Stimulated activated CD8-positive, alpha-beta memory T cell treated with anti-CD3 and anti-CD28 coated beads, Interleukin-4, amount 100 ng/mL, for 24 hours (primary cell): ENCODE measurements at places on chromosomes 6 and 20.

- DNase-seq, result no peak
These were observed 88.6 kb upstream of the DUSP22 start for GRCh38 chr6:203661-204060.

DNA sequence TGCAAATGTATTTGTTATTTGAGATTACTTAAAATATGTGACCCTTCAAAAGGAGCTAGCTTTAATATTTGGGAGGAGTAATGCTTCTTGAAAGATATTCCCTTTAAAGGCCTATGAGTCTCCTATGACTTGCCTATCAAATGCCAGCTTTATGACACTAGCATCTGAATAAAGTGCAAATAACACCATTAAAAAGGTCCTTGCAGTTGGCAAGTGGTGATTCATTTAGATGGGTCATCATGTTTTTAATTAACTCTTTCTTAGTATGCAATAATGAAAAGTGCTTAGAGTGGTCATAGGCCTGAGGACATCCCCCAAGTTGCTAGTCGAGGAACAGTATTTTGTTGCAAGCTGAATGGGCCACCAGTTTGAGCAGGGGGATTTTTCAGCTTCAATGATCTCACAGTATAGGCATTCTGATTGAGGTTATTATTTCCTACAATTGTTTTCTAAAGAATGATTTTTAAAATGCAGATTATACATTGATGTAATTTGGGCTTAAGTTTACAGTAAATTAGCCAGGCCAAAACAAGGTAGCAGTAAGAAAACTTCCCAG lies 3.7 kb upstream of the CD2AP start:
- no peak for DNase-seq

DNA sequence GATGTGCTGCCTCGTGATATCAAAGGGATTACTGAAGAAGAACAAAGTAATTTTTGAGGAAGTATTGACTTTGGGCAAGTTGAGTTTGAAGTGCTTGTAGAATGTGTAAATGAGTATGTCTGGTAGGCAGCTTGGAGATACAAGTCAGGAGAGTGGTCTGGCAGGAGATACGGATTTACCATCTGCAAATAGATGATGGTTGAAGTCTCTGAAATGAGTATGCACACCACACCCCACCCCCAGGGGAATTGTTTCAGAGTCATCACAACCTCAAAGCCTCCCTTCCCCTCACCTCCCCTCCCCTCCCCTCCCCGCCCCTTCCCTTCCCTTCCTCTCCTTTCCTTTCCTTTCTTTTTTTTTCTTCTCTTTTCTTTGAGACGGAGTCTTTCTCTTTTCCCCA lies 16.4 kb upstream of the MCUR1 start:
- DNase-seq, result no peak

- no peak for DNase-seq
These were observed 16.3 kb downstream of the CCDC167 start for GRCh38 chr6:37483252-37483901.

DNA sequence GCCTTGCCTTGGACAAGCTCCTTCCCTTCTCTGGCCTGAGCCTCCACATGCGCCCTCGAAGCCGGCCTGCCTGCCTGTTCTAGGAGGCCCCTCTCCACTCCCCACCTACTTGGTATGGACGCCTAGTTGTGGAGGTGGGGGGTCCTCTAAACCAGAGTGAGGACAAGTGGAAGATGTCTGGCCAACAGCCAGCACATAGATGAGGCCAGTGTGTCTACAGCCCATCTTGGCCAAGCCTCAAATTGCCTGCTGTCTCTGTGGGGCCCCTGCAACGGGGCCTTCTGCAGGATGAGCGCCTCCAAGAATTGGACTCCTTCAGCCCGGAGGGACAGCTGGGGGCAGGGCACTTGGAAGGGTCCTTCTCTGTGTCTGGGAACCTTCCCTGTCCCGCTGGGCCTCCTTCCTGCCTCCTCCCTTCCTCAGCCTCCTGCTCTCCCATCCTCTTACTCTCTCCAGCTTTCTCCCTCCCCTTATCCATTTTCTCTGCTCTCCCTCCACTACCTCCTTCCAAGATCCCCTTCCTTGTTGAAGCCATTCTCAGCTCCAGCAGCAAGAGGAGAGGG lies 1.6 kb downstream of the MDFI start:
- no peak for DNase-seq

GRCh38 chr20:10672624-10673127 lies 1.1 kb downstream of the JAG1 start:
- peak; percentile 36 for DNase-seq

DNA sequence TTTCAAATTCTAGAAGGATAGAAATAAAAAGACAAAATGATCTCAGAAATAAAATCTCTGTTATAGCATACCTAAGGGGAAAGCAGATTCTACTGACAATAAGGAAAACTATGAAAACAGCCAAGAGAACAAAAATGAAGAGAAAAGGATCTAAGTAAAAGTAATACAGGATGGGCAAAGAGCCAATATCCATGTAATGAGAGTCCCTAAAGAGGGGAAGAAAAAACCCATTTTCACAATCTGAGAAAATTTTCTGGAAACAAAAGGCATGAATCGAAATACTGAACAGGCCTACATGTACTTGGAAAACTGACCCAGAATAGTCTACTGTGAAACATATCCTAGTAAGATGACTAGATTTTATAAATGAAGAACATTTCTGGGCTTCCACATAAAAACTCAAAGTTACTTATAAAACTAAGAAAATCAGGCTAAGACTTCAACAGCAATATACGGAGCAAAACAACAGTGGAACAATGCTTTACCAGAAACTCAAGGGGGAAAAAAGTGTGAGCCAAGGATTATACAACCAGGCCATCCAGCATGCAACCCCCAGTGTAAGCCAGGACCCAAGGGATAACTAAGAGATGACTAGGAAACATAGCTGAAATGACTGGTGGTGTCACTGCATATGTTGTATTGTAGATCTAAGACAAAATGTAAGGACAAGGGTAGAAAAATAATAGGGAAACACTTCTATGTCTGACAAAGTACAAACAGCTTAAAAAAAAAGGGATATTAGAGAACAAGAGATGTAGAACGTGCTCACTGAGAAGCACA lies 10.2 kb downstream of the NAPB start:
- no peak for DNase-seq

DNA sequence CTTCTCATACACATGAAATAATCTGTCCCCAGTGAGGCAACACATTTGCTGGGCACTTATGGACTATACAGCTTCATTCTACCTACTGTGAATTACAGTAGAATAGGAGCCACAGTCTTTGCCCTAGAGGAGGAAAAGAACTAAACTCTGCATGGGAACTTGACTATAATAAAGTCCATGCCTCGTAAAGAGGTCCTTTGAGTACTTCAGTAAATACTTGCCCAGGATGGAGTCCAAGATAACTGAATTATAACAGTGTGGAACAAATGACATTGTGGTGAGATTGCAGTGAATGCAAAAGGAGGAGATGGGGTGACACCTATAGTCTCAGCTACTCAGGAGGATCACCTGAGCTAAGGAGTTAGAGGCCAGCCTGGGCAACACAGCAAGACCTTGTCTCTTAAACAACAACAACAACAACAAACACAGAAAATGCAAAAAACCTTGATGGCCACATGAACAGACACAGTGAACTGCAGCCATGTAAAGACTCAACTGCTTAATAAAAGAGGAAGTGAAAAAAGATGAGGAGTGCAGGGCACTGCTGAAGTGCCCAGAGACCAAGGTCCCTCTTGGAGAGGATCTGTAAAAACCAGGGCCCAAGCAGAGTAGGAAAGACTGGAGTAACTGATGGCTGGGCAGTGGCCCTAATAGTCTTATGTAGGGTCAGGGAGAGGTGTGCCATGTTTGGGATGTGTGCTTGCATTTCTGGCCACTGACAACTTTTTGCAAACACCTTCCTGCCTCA lies 3.7 kb downstream of the MRPS18A start:
- no peak for DNase-seq

DNA sequence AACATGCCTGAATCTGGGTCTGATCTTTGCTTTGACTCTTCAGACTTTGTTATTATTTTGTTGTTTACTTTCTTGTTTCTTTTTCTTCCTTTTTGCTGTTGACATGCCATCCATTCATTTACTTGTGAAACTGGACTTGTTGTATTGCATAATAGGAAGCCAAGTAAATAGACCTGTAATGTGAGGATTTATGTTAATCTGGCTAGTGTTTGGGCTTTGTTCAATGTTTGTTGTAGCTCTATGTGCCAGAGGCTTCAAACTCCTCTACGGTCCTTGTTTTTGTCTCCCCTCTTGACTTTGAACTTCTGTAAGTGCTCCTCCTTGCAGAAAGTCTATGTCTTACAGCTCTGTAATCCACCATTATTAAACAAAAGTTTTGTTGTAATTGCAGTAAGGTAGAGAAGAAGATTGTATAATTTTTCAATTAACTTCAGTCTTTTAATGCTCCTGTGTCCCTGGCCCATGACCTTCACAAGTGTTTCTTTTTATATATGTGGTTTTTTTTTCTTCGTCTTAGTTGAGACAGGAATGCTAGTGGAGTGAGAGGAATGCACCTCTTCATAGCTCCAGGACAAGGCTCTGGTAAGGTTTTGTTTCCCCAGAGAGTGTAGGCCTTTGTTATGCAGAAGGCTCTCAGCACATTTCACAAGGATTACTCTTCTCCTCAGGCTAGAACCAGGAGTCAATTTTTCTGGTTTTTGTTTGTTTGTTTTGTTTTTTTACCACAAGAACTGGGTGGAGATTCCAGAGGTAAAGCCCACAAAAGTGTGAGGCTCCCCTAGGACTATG lies 1061.8 kb upstream of the CITED2 start:
- no peak for DNase-seq

DNA sequence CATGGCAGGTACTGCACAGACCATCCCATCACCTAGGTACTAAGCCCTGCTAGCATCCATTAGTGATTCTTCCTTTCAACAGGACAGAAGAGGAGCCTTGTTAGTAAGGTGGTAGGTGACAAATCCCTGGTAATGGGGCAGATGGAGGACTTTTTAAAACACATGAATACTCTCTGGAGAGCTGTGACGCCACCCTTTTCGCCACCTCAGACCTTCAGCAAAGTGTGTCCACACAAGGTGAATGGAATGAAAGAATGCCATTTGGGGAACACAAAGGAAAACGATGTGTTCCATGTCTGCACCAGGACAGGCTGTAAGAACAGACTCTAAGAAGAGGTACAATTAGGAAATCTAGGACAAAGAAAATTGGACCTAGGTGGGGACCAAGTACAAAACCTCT lies 110.5 kb upstream of the CARMIL1 start:
- DNase-seq, result no peak

GRCh38 chr6:71457929-71458328 lies 169.3 kb downstream of the OGFRL1 start:
- no peak for DNase-seq

DNA sequence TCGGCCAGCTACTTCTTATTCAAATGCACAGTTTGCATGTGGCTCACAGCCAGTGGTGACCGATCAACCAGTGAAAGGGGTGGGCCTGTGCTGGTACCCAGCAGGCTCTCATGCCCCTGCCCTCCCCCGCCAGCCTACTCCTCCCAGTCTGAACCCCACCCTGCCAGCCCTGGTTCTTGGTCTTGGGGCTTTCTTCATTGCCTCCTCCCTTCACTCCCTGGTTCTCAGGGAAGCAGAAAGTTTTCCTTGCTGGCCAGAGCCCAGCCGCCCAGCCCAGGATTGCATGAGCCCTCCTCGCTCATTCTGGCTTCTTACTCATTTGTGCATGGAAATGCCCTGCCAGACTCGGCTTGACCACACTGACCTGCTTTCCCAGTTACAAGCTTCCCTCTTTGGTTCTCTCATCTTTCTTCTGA lies 40.8 kb downstream of the KCNK17 start:
- no peak for DNase-seq

- DNase-seq, result no peak
These were observed 107.8 kb upstream of the HS3ST5 start for GRCh38 chr6:114450631-114451030.

- DNase-seq, result no peak
These were observed 12.3 kb downstream of the TGM2 start for GRCh38 chr20:38152621-38153221.

DNA sequence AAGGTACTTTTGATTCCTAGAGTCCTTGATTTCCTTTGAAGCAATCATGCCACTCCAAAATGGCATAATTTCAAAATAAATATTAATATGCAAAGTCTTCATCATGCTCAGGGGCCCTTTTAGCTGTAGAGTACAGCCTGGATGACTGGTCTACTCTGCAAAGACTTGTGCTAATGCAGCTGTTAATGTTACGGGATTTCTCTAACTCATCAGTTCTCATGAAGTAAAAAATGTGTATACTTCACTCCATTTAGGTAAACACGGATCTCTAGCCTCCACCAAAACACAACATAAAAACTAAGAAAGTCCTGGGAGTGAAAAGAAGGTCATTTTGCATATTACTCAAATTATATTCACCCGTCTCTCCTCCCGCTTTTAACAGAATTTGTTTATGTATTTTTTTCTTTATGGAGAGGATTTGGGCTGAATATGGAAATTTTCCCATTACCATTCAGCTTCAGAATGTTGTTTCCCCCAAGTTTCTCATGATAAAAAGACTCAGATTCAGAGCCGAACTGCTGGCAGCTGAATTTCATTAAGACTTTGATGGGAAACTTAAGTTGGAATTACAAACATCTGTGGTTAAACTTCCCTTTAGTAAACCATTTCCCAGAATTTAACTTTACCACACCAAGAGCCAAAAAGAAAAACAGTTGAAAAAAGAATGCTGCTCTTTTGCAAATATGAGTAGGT lies 8.7 kb downstream of the LAMA4 start:
- no peak for DNase-seq

- no peak for DNase-seq
These were observed 229.4 kb upstream of the RSPO3 start for GRCh38 chr6:126888727-126889725.

- DNase-seq, result no peak
These were observed 45.2 kb downstream of the UTRN start for GRCh38 chr6:144330017-144330987.

DNA sequence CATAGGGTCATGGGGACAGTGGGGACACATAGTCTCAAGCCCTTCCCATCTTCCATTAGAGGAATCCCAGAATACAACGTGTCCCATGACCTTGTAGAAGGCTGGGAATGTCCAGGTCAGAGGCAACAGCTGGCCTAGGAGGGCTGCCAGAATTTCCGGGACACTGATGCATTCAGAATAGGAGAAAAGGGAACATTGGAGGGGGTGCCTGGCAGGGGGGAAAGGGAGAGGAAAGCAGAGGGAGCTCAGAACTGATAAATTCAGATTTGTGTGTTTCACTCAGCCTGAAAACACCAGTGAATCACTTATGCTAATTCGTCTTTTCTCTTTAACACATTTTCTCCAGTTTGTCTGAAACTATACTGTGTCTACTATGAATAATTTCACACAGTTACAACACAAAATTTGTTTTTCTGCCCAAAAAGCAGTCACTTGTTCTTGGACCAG lies 35.5 kb upstream of the BMP2 start:
- no peak for DNase-seq

GRCh38 chr6:111782192-111782809 lies 91.0 kb downstream of the FYN start:
- no peak for DNase-seq
